ENCODE measurements at places on chromosomes 7 and 10.

DNA sequence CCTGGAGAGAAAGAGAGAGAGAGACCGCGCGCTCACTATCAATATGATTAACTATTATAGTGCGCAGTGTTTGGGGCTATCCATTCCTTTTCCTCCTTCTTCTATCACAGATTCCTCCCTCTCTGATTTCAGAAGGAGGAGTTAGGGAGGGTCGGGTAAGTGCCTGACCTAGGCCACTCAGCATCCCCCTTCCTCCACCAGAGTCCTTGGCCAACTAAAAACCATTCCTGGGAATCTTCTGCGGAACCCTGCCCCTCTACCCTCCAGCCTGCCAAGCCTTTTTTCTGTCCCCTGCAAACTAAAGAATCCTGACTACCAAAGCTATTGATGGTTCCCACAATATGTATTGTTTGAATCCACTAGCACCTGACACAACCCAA, 256.2 kb upstream of the NFE2L3 start:
- no peak for DNase-seq

- no peak for DNase-seq
These were observed 5.4 kb downstream of the MYOF start for GRCh38 chr10:93476756-93477155.

DNA sequence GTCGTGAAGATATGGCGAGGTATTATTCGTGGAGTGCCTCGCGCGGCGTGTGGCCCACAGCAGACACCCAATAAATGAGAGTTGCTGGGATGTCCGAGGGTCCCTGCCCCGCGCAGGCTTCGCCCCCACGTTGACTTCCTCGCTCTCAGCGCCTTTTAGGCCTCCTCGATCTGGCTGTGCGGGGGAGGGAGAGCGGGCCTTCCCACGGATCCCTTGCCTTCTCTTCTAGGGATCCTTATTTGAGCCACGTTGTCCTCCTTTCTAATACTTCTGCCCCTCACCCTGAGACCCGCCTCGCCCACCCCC, 660 bp downstream of the VCL start:
- DNase-seq: no peak

DNA sequence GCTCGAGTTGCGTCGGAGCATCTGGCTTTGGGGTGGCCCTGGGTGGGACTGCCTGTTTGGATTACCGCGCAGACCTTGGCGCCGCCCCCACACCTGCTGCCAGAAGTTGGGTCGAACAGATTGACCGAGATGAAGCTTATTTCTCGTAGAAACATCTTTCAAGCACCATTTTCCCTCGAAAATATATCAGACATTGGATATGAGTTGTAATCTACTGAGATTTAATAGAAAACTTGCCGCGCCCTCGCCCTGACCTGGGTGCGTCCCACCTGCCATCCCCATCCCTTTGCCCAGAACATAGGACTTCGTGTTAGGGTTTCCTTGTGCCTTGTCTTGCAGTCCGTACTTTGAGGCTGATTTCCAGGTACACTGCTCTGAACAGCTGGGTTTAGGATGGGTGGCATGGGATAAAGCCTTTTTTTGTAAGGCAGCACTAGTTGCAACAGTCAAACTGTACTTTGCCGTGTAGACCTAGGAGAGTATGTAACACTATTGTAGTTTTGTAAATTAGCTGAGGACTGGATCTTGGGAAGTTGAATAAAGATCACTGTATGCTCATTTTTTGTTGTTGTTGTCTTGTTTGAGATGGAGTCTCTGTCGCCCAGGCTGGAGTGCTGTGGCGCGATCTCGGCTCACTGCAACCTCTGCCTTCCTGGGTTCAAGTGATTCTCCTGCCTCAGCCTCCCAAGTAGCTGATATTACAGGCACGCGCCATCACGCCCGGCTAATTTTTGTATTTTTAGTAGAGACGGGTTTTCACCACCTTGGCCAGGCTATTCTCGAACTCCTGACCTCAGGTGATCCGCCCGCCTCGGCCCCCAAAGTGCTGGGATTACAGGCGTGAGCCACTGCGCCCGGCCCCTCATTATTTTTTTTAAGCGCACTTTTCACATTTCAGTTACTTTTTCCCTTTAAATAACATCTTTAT, 978 bp downstream of the OGDH start:
- no peak for DNase-seq

GRCh38 chr10:17475661-17476060, 21.3 kb upstream of the ST8SIA6 start:
- DNase-seq: no peak

- DNase-seq: no peak
These were observed 55.5 kb downstream of the PAX2 start for GRCh38 chr10:100800931-100801330.
